ENCODE measurements at places on chromosomes 11 and 22.

- no peak for DNase-seq
These were observed 7.6 kb upstream of the EXPH5 start for GRCh38 chr11:108601150-108601549.

DNA sequence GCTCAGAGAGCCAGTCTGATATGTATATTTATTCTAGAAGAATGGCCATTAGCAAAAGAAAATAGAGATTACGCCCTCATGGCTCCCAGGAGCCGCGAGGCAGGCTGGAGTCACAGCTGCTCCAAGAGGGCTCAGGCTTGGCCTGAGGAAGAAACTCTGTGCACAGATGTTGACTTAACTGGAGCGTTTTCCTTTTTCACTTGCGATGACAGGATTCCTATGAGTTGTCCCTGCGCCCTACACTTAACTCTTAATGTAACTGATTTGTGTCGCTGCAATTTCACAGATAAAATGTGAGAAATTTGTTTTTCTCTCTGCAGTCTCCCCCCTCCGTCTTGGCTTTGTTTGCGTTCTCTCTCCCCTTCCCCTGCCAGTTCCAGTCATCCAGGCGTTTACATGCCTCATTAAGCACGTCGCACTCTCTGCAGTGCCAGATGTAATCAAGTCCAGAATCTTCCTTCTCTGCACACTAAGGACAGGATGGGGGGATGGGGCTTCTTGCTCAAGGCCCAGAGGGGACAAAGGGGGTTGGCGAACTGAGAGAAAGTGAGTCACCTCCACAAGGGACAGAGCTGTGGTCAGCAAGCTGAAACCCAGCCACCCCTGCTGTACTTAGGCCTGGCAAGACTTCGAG lies 1060.1 kb downstream of the NTM start:
- peak; percentile 10 for DNase-seq

- DNase-seq: no peak
These were observed 1.8 kb upstream of the PGA3 start for GRCh38 chr11:61201476-61201875.

DNA sequence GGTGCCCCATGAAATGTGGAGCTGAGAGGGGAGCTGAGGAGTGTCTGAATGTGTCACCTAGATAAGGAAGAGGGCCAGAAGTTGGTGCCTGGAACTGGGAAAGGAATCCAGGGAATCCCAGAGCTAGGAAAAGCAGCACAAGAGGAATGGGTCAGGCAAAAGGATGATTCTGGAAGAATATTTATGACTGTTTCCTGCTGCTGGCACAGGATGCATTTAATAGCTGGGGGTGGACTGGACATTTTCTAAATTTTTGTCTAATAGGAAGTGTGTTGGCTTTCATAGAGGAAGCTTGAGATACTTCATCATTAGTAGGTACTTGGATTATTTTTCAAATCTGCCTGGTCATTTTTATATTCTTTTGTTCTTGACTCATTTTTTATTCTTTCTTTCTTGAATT lies 17.4 kb upstream of the MRGPRX2 start:
- DNase-seq: no peak

GRCh38 chr11:130156108-130157022 lies 3.2 kb upstream of the ST14 start:
- DNase-seq: peak; percentile 43

DNA sequence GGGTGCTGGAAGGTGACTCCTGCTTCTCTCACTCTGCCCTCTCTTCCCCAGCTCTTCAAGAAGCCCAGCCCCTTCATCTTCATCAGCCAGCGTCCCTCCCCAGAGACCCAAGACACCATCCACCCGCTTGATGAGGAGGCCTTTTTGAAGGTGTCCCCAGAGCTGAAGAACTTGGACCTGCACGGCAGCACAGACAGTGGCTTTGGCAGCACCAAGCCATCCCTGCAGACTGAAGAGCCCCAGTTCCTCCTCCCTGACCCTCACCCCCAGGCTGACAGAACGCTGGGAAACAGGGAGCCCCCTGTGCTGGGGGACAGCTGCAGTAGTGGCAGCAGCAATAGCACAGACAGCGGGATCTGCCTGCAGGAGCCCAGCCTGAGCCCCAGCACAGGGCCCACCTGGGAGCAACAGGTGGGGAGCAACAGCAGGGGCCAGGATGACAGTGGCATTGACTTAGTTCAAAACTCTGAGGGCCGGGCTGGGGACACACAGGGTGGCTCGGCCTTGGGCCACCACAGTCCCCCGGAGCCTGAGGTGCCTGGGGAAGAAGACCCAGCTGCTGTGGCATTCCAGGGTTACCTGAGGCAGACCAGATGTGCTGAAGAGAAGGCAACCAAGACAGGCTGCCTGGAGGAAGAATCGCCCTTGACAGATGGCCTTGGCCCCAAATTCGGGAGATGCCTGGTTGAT lies 12.6 kb downstream of the IL10RA start:
- DNase-seq: no peak

DNA sequence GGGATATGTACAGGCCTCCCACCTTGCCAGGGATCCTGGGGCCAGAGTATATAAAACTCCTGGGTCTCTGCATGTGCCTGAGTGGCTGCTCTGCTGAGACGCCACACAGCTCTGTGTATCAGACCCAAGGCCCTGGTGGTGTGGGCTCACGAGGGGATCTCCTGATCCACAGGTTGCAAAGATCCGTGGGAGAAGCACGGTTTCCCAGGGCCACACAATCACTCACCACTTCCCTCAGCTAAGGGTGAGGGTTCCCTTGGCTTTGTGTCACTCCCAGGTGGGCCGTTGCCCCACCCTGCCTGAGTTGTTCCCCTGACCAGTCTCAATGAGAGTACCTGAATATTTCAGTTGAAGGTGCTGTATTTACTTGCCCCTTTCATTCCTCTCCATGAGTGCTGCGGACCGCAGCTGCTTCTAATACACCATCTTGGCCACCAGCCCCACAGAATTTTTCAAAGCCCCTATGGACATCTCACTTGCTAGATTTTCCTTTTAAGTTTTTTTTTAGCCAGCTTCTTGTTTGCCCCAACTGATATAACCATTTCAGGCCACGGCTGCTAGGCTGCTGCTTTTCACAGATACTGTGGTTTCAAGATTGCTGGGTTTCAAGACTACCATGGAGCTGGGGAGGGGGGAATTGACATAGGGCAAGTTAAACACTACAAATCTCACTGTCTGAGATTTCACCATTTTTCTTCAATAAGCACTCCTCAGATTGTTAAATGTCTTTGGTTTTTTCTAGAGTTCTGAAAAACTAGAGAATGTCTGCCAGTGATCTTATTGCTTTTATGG lies 13.7 kb upstream of the DEPDC7 start:
- DNase-seq: no peak

DNA sequence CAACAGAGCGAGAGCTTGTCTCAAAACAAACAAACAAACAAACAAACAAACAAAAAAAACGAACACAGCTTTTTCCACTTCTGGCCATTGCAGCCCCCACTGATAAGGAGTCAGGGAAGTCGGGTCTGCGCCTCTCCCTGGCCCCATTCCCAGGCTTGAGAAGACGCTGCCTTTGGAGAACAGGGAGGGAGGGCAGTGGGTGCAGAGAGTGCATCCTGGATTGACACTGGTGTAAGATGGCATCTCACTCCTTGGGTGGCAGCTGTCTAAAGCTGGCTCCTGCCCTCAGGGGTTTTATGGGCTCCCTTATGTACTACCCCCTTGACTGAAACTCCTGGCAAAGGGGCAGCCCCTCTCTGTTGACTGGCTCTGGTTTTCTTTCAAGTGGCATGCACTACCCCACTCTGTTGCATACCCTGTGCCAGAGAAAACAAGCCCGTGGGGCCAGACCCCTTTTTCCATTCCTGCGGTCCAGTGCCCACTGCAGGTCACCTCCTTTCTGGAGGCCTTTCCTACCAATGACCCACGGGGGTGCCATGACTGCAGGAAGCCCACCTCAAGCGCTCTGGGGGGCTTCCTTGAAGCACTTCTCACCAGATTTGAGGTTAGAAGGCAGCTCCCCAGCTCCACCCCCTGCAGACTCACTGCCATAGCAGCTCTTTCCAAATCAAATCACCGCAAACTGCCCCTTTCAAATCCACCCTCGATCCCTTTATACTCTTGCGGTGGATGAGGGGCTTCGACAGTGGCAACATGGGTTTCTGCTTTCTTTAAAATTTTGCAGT lies 12.7 kb downstream of the DRAP1 start:
- DNase-seq: no peak

DNA sequence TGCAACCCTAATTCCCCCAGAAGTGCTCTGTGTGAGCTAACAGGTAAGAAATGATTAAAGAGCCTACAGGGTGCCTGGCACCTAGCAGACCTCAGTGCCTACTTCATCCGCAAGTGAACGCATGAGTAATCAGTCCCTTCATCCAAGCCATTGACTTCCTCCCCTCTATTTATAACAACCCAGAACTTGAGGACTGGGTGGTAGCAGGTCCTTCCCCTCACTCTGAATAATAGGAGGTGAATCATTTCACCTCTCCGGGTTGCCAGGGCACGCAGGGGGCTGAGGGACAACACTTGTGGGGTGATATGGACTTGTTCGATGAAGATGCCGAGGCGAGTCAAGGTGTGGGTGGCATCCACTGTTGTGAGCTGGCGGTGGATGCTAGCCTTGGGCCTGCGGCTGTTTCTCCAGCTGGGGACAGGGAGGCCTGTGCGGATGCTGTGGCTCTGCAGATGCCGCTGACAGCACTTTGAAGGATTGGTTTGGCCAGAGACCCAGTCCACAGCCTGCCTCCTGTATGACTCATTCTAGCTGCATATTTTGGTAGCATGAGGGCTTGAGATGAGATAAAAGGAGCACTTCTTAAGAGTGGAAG lies 11.7 kb upstream of the SORL1-AS1 start:
- DNase-seq: peak; percentile 81

DNA sequence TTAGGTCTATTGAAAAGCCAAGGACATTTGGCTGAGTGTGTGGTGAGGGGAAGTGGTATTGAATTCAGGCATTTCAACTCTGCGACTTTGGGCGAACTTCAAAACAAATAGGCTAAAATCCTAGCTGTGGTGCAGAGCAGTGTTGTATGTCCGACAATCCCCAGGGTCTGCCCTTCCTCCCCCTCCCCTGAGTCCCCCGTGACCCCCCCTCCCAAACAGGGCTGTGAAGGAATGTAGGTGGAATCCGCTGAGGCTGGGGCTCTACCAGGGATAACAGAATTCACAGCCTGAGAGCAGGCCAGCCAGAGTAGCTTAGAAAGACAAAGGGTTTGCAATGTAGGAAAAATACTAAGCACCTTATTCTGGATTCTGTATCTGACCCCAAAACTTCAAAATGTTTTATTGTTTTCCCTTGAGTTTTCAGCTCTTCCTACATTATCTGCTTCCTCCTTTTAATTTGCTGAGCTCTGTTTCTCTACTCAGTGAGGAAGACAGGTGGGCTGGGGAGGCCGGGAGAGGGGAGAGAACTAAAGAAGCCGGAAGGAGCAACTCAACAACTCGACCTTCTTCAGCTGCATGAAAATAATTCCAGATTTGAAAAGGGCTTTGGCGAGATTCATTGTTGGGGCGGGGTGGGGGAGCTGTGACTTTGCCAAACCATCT lies 315.2 kb downstream of the BLID start:
- no peak for DNase-seq

DNA sequence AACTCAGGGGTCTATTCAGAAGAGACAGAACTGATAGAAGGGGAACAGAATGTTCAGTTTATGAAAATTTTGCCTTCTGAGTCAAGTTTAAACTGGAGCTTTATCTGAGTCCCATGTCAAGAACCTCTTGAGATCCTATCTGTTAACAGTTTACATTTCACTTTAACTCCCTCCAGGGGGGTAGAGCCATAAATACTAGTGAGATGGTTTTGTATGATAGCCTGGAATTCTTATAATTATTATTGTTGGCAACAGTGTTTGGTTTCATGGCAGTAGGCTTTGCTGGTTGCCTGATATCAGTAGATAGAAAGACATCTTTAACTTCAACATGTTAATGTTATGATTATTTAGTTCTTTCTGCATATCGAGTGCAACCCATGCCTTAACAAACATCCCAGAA lies 498.5 kb downstream of the INSC start:
- DNase-seq: no peak

GRCh38 chr11:96215110-96215782 lies 127.7 kb downstream of the MAML2 start:
- no peak for DNase-seq

Measured in GM04504 (cell line).